ENCODE measurements at places on chromosomes 12 and 14. TPM values are rescaled to one million over a fixed set of nuclear protein-coding genes. Genes with fewer than 3 reads are reported as not detected.

The RTRAF gene
- total RNA-seq: 138 TPM

The LYZ gene
- total RNA-seq: not detected

DNA sequence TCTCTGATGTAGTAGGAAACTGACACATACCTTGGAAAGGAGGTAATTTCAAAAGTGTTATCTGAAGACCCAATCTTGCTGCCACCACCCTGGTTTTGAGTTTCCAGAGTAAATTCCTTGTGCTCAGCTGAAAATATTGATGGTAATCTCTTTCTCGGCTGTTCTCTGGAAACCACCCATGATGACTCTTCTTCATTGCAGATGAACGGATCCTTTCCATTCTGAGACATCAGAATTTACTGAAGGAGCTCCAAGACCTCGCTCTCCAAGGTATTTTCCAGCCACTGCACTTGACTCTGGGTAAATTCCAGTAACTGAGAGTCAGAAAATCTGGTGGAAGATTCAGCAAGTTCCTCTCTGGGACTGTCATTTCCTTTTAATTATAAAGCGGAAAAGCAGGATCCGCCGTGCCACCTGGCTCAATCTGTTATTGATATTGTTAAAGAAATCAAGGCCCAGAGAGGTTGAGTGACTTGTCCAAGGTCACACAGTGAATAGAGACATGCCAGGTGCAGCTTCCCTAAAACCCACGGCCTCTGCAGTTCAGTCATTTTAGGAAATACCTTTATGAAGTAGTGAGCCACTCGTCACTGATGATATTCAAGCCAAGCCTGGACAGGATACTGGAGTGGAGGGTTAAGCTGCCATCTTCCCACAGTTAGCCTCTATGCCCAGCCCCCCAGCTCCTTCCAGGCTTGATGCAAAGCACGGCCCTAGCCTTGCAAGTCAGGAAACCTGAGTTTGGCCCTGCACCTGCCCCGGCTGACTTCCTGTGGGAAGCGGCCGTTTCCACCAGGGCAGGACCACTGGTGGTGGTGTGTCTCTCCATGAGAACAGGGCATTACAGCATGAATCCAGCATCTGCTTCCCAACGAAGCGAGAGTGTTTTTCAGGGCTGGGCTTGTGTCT lies 4.7 kb downstream of the CHGA start:
- ATAC-seq: no peak

GRCh38 chr14:61887628-61888027 lies 125.4 kb downstream of the SNAPC1 start:
- no peak for ATAC-seq

The P2RX2 gene
- not detected for total RNA-seq

DNA sequence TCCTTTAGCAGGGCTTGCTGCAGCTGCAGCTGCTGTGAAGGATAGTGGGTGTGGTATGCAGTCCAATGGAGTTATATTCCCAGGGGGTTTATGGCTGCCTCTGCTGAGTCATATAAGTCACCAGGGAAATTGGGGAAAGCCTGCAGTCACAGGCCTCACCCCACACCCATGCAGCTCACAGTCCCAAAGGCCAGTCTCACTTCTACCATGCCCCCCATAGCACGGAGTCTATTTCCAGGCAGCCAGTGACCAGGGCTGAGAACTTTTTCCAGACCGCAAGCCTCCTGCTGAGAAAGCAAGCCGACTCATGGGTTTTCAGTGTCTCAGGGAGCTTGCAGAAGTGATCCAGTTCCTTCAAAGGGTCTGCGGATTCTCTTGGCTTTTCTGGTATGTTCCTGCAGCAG lies 322.4 kb upstream of the CLEC14A start:
- ATAC-seq: no peak

The DACT1 gene
- total RNA-seq: 2.5 TPM

The TAS2R13 gene
- 2.1 TPM for total RNA-seq

GRCh38 chr12:117182866-117183265 lies 7.4 kb downstream of the FBXO21 start:
- no peak for ATAC-seq

DNA sequence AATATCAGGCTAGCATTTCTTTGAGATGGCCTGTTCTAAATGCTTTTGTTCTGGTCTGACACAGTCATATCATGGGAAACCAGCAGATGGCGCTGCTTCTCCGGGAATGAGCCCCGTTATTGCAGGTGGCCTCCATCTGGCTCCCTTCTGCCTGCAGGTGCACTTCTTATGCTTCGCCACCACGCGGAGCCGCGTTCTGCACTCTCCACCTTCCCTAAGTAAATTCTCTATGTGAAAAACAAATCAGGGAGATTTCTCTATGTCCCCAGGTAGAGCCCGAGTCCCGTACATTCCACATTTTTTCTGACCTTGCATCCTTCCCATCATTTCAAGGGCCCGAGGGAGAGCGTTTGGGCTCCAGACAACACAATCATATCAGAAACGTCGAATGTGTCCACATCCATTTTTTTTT lies 26.2 kb downstream of the GLRX5 start:
- peak; percentile 98 for ATAC-seq

DNA sequence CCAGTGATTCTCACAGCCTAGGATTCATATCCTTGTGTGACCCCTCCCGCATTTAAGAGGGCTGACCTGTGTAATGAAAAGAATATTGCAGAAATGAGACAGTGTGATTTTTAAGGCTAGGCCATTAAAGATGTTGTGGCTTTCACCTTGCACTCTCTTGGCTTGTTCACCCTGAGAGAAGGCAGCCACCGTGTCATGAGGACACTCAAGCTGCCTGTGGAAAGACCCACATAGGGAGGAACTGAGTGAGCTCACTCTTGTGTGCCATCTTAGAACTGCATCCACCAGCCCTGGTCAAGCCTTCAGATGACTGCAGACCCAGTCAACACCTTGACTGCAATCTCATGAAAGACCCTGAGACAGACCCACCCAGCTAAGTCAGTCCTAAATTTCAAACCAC lies 46.3 kb upstream of the TMPO start:
- ATAC-seq: peak; percentile 48

DNA sequence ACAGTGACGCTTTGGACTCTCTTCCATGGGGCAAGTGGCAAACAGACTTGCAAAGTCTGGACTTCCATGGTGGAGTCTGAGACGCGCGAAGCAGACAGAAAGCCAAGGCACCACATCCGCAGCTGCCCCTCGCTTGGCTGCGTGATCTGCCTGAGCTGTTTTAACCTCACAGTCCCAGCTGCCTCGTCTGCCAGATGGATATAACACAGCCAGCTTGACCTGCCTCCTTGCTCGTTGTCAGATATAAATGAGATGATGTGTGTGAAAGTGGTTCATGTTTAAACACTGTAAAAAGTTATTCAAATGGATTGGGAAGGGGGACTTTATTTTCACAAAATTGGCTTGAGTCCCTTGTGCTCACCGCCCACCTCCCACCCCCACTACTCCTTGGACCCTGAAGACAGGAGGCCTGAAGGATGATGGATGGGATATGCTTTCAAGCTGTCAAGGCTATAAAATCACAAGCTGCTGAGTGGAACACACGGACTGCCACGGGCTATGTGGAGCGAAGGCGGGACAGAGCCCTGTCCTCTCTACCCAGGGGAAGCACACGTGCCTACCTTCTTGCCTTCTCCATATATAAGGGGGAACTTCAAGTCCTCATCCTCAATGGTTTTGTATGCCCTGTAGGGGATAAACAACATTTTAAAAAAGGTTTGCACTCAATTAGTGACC lies 226.9 kb downstream of the MON2 start:
- ATAC-seq: no peak

The CHGA gene
- total RNA-seq: not detected

DNA sequence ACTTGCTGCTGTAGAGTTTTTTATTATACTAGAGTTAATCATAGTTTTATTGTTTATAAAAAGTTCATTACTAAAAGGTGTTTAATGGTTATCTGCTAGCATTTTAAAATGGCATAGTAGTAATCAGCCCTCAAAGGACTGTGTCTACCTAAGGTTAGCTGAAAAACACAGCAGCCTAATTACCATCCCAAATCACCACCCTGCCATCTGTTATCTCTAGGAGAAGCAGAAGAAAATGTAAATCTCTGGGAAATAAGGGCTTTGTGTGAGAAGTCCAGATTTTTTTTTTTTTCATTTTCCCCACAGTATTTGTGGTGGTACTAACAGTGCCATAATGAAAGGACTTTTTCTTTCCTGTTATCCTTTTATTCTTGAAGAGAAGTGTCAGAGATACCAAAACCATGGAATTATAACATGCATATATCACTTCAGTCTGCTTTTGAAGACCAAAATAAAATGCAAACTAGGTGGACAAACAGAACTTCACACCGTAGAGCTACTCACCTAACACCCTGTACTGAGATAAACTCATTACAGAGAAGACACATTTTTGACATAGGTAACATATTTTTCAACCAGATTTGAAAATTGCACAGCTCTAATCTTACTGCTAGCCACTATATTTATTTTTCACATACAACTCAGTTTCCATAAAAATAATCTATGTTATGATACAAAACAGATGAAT lies 876.2 kb downstream of the C12orf50 start:
- ATAC-seq: no peak
